ENCODE measurements at places on chromosomes 12 and 14.

GRCh38 chr12:78007173-78007572, 176.5 kb downstream of the NAV3 start:
- DNase-seq: no peak

DNA sequence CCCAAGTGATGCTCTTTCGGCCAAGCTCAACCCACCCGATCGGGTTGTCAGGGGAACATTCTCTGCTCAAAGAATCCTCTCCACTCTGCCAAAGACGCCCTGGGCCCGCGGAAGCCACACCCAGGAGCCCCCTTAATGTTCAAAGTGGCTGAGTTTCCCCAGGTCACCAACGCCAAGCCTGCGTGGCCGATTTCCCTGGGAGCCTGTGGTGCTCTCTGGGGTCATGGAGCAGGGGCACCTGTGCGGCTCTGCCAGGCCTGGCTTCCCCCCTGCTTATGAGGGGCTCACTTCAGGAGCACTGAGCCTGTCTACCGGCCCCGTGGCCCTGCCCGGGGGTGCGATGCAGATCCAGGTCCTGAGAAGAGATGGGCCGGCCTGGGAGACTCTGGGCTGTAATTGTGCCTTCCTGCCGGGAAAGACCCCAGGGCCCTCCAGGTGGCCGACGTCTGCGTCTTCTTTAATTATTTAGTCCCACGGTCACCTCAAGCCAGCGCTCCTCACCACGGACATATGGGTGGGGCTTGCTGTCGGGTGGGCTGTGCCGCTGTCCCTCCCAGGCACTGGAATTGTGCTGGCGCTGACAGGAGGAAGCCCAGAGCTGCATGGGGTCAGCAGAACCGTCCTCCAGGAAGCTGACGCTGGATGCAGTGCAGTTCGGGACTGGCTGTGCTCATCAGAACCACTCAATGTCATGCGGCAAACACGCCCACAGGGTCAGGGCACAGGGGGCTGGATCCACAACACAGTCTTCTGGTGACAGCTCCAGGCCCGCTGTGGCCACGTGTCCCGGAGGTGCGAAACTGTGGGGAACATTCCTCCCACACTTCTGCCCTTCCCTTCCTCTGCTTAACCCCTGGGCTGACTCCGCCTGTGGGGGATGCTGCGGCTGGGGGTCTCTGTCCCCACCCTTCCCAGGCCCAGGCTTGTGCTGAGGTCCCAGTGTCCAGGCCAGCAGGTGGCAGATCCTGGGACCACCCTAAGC, 267.6 kb upstream of the SFSWAP start:
- DNase-seq: no peak

GRCh38 chr14:49621114-49621881, 699 bp downstream of the MGAT2 start:
- peak; percentile 33 for DNase-seq

DNA sequence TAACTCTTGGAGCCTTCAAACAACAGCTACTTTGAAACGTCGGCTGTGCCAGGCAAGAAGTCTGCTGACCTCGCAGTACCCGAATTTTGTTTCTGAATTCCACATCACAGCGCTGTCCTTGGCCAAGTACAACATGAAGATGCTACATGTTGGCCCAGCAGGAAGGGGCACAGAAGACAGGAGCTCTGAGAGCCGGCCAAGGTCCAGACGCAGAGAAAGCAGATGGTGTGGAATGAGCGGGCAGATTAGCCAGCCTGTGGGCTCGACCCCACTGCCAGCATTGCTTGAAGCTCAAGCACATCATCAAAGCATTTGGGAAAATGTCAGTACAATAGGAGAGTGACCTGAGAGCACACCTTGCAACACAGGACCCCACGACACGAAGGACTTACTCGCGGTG, 64.5 kb downstream of the FZD10 start:
- no peak for DNase-seq

DNA sequence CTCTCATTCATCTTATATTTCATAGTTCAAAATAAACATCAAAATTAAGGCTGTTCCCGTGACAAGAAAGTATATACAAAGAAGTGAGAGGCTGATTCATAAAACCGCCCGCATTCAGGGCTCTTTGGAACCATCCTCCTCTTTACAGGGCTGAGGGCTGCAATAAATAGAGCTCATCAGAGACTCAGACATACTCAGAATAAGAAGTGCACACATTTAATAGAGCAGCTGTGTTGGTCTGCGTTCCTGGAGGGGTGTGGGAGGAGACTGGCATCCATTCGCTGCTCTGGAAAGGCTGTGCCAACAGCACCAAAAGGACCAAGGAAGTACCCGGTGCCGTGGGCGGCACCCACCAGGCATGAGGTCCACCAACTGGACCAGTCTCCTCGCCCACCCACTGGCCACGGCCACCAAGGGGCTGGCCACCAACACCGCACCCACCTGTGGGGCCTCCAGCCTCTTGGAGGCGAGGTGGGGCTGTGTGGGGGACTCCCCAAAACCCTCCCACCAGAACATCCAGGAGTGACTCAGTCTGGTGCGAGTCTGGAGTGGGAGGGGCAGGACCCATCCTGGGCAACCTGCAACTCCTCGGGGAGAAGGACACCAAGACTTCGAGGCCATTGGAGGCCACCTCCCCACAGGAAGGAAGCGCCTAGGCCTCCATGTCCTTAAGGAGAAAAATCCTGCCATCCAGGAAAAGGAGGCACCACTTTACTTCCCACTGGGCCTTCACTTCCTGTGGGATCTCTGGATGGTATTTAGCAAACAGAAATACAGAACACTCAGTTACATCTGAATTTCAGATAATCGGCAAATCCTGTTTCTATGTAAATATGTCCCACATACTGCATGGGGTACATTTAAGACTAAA, 32.7 kb downstream of the VCPKMT start:
- DNase-seq: peak; percentile 33

DNA sequence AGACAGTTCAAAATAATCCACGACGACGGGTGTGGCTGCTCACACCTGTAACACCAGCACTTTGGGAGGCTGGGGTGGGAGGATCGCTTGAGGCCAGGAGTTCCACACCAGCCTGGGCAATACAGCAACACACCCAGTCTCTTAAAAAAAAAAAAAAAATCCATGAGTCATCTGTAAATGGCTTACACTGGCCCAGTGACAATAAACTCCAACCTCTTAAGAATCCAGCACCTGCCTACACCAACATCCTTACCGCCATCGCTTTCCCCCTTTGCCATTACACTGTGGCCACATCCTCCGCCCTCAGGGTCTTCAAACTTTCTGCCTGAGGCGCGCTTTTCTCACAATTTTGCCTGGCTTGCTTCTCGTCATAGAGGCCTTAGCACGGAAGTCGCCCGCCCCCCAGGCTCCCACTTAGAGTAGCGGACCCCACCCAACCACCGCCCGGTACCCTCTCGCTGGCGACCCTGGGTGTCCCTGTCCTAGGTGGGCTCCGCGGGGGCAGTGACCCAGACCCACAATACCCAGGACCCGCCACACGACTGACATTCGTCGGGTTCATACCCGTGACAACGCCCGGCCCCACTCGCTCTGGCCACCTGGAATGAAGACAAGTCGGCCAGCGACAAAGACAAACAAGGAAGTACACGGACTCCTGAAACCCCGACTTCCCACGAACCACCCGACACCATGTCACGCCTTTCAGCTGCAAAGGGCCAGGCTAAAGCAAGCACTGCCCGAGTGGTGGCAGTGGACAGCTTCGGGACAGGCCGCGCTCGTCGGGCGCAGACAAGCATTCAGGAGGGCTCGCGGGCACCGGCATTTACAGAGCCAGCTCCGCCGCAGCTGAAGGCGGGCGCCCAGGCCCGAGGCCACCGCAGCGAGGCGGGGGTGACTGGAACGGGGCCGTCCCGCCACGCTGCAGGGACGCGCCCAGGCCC, 636 bp downstream of the GOLGA3 start:
- DNase-seq: peak; percentile 40

DNA sequence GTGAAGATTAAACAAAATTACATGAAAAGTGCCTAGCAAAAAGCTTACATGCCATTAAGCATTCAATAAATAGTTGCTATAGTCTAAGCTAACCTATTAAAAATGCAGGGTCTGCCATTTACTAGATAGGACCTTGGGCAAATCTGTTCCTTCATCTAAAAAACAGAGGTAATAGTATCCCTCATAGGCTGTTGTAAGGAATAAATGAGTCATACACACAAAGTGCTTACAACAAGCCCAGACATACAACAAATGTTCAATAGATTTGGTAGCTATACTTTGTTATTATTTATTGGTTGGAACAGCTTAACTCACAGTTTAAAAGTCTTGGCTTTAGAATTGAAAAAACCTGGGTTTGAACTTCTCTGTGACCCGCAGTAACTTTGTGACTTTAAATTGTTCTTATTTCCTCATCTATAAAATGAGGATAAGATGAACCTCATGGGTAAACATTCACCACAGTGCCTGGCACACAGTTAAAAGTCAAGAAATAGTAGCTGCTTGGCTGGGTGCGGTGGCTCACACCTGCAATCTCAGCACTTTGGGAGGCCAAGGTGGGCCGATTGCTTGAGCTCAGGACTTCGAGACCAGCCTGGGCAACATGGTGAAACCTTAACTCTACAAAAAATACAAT, 24.7 kb downstream of the HEATR5A start:
- no peak for DNase-seq

DNA sequence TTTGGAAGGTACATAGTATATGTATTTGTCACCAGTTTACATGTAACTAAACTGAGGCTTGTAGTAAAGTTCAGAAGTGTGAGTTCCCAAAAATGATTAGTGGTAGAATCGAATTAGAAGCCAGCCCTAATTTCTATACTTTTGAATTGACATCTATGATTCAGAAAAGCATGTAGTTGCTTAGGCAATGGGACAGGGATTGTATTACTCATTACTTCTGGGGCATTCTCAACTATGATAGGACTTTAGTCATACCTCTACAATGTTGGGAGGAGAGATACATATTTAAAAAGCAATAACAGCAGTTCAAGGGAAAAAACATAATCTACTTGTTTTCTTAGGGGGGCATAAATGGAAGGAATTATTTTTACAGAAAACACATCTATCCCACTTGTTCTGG, 277.9 kb upstream of the E2F7 start:
- no peak for DNase-seq

GRCh38 chr12:113348849-113349536, 9.4 kb upstream of the PLBD2 start:
- no peak for DNase-seq

DNA sequence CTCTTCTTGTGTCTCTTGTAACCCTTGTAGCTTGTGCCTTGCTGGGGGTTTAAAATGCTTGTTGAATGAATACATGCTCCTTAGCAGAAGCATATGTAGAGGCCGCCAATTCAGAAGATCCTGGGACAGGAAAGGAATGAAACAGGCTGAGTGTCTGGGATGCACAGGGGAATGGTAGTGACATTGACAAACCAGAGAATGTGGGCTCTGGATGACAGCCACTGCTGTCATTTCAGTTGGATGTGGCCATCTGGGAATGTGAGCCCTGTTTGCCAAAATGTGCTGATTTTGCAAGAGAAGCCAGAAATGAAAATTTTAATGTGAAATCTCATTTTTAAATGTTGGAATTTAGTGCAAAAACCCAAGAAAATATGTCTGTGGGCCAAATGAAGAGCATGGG, 136.8 kb downstream of the DACT1 start:
- no peak for DNase-seq

GRCh38 chr14:104136472-104137296, 1.7 kb upstream of the KIF26A start:
- DNase-seq: no peak

DNA sequence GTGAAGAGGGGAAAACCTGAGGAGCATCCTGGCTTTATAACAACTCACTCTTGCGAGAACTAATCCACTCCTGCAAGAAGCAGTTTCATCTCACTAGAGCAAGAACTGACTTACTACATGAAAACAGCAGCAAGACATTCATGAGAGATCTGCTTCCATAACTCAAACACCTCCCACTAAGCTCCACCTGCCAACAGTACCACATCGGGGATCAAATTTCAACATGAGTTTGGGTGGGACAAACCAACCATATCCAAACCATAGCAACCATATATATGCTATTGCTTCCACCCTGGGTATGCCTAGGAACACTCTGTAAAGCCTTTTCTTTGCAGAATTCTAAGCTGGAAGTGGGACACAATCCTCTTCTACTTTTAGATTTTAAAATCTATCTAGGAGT, 13.9 kb upstream of the AVPR1A start:
- no peak for DNase-seq
